Stimulated activated CD4-positive, alpha-beta T cell treated with anti-CD3 and anti-CD28 coated beads, Interleukin-15, amount 100 ng/mL, for 1 hour (primary cell): ENCODE measurements at places on chromosomes 7 and 10.

GRCh38 chr10:101053516-101053915 lies 8.3 kb upstream of the KAZALD1 start:
- no peak for DNase-seq

- DNase-seq, result no peak
Measured at GRCh38 chr10:28761084-28761846, 83.9 kb downstream of the BAMBI start.

DNA sequence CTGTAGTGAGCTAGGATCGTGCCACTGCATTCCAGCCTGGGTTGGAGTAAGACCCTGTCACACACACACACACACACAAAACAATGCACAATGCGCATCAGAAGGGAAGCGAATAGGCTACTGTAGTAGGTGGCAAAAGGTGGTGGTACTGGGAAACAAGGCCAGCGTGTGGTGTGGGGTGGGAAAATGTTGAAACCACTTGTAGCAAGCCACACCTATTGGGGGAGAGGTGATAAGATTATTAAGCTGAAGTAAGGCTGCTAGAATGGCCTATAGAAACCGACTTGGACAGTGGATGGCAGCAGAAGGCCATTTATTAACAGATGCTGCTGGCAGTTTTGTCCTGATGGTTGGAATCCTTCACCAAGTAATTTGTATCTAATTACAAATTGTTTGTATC lies 7.2 kb upstream of the CHCHD1 start:
- no peak for DNase-seq

DNA sequence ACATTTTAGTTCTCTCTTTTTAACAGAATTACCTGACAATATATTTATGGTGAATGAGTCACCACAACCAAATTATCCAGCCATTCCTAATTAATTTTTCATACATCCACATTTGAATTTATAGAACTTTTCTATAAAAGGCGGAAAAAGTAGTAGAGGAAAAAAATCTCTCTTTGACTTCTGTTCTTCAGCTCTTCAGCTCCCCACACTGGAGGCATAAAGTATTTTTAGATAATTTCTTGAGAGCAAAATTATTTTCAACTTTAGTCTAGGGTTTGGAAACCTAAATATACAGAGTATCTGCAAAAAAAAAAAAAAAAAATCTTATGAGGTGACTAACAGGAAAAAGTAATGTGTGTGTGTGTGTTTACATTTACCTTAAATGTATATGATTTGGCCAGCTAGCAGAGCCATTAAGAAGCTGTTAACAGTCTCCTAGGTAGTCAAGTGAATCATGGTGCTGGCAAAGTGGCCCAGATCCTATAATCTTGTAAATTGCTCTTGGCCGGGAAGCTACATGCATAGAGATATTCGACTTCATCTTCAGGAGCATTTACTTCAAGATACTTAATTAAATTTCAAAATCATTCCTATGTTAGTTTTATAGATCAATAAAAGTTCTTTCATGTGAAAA lies 383.1 kb upstream of the STEAP1 start:
- DNase-seq, result no peak

DNA sequence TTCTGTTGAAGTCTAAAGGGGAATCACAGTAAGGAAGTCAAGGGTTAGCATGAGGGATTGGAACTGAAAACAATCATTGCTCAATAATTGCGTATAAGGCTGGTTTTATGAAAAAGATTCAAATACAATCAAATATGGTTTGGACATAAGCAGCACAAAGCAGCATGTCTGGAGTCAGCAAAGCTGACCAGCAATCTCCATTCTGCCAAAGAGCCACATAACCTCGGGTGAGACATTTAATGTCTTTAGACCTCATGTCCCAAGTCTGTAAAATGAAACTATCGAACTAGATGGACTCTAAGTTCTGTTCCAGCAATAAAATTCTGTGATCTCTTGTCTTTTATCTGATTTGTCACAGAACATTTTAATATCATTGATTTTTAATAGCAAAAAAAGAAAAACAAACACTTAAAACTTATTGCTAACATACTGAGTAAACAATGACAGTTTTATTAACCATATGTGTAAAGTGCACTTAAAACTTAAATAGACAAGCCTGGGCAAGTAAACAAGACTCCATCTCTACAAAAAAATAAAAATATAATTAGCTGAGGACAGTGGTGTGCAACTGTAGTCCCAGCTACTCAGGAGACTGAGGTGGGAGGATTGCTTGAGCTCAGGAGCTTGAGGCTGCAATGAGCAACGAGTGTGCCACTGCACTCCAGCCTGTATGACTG lies 217.0 kb downstream of the MAGI2 start:
- no peak for DNase-seq

DNA sequence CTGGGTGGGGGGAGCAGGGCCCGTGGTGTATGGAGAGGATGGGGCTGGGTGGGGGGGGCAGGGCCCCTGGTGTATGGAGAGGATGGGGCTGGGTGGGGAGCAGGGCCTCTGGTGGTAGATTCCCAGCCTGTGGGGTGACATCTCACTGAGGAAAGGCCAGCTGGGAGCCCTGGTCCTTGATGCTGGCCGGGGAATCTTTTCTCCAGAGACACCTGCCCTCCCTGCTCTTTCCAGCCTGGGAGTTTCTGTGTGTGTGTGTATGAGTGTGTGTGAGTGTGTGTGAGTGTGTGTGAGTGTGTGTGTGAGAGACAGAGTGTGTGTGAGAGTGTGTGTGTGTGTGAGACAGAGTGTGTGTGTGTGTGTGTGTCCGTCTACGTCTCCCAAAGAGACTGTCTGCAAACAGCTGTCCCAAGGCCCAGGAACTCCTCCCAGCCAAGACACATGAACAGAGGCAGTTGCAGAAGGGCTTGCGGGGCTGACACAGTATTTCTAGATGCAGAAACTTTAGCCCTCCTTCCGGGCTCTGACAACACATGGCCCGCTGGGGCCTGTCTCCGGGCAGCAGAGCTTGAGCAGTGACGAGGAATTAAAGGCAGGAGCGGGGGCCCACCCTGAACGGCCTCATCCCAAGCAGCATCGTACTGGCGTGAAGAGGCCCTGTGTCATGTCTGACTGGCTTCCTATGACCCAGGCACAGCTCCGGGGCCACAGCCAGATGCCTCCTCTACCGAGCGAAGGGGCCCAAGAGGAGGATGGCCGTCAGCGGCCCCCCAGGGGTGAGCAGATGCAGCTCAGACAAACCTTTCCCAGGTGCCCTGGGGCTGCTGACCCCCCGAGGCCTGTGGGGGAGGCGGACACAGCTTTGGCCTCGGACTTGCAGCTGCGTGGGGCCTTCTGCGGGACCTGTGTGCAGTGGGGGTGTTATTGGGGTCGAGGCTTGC lies 24.3 kb downstream of the FAM20C start:
- DNase-seq, result no peak

DNA sequence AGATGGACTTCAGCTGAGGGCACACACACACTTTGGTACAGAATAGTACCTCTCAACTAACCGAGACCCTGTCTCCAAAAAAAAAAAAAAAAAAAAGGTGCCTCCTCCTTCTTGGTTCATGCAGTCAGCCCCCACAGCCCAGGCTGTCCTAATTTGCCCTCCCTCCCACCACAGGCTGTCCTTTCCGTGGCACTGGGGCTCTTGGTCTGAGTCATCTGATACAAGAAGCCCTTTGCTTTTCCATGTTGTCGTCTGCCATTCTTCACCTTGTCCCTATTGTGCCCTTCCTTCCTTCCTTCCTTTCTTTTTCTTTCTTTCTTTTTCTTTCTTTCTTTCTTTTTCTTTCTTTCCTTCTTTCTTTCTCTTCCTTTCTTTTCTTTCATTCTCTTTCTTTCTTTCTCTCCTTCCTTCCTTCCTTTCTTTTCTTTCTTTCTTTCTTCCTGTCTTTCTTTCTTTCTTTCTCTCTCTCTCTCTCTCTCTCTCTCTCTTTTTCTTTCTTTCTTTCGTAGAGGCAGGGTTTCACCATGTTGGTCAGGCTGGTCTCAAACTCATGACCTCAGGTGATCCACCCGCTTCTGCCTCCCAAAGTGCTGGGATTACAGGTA lies 96.0 kb upstream of the IKZF1 start:
- no peak for DNase-seq

- no peak for DNase-seq
Measured at GRCh38 chr7:46363688-46364087, 442.6 kb upstream of the IGFBP3 start.

DNA sequence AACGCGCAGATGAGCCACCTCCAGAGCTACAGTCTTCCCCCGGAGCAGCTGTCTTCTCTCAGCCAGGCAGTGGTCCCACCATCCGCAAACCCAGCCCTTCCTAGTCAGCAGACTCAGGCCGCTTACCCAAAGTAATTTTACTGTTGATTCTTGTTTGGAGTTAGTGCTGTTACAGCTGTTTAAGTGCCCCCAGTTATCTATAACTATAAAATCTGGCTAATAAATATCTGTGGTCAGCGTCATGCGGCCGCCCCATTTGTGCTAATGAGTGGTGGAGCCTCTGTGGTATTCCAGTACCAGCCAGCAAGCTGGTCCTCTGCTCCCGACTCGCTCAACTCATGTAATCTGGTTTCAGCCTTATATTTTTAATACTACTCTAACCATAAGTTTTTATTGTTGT lies 43.2 kb upstream of the TMEM236 start:
- no peak for DNase-seq

GRCh38 chr7:15123901-15124300 lies 221.3 kb upstream of the DGKB start:
- DNase-seq, result no peak

DNA sequence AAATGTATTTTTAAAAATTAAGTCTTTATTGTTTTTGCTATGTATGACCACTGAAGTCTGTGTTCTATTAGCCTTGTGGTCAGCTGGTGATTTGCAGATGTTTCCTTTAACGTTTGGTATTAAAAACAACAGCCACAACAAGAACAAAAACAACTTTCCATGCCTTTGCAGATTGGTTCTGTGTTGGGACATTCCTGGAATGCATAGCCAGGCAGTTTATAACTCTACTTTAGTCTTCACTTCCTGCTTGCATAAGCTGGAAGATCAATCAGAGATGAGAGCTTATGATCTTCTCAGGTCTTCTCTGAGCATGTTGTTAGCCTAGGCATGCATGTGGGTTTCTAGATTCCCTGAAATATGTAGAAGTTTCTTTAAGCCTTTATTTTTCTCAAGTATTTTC lies 58.9 kb upstream of the SEMA3C start:
- no peak for DNase-seq

- no peak for DNase-seq
Measured at GRCh38 chr10:123854498-123854897, 37.1 kb downstream of the CPXM2 start.

- no peak for DNase-seq
Measured at GRCh38 chr7:116977172-116977571, 23.9 kb downstream of the ST7 start.

DNA sequence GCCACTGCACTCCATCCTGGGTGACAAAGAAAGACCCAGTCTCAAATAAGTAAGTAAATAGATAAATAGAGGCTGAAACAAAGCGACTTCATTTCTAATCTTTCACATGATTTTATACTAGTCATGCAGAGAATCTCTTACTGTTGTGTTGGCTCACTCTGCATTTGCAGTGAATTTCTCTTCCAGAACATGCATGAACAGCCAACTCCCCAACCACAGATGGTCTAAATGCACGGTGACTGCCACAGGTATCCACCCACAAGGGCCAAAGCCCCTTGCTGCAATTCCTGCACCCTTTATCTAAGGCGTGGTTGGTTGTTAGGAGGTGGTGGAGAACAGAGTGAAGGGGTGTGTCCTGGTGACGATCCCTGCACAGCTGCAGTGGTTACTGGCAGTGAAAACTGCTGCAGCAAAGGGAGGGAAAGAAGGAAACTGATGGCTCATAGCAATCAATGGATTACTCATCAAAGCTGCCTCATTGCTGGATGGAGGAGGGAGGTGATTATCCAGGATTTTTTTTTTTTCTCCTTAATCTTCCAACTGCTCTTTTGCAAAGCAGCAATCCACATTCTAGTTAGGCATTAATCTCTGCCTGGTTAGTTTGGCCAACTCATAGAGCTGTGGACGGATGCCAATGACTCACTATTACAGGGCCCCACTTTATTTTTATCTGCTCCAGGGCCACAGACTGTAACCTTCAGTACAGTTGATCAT lies 50.6 kb downstream of the PRTFDC1 start:
- DNase-seq, result no peak

- DNase-seq, result no peak
Measured at GRCh38 chr7:44273681-44274622, 51.4 kb downstream of the CAMK2B start.

DNA sequence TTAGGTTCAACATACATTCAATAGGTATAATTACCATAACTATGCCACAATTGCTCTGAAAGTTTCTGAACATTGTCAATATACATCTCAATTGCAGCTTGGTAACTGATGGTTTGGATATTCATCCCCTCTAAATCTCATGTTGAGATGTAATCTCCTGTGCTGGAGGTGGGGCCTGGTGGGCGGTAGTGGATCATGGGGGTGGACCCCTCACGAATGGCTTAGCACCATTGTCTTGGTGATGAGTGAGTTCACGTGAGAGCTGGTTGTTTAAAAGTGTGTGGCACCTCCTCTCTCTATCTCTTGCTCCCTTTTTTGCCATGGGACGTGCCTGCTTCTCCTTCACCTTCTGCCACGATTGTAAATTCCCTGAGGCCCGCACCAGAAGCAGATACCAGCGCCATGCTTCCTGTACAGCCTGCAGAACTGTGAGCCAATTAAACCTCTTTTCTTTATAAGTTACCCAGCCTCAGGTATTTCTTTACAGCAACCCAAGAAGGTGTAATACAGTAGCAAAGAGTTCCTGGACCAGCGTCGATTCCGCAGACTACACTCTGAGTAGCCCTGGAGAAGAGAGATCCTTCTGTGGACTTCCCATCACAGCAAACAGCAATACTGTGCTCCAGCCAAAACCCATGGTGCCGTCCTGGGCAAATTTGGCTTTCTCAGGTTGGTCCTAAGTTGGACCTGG lies 83.8 kb upstream of the GRB10 start:
- no peak for DNase-seq

DNA sequence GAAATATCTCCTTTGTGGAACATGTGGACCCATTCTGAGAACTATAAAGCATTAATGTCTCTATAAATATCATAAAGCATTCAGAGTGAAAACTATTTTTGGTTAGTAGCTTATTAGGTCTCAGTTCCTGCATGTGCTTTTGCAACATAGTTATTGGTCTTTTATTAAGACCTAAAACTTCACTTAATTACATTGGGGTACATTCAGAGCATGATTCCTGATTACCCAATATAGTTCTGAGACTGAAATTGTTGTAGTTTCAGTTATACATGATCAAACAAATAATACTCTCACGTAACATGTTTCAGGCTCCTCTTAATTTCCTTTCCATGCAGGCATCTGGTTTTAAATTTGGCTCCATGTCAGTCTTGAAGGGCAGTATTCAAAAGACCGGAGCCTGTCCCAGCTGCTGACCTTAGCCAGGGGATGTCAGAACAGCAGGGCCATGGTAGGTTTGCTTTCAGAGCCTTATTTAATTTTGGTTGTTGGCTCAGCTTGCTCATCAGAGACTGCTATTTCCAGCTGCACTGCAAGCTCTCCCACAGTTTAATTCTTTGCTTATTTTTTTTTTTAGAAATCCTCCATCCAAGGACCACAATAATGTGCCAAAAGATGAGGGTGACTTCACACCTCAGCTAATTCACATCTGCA lies 447.8 kb upstream of the FZD8 start:
- DNase-seq, result no peak

- no peak for DNase-seq
Measured at GRCh38 chr10:93068411-93069244, 5.1 kb upstream of the CYP26A1 start.
